ENCODE measurements at places on chromosomes 5 and 9. TPM values are rescaled to one million over a fixed set of nuclear protein-coding genes. Genes with fewer than 3 reads are reported as not detected.
A peak's percentile ranks its signal among the peaks of the same experiment; 100 is the strongest.

Gene ABLIM3
- 0.03 TPM for total RNA-seq

Gene C9orf43
- 0.42 TPM for total RNA-seq

Gene FAT2
- total RNA-seq, result under 0.01 TPM

Gene OR13J1
- not detected for total RNA-seq

Gene TNPO1
- total RNA-seq, result 181 TPM

Gene ORM2
- 2.2 TPM for total RNA-seq

Gene SHB
- total RNA-seq, result 11.6 TPM

Gene GARNL3
- 6.7 TPM for total RNA-seq

Gene C5orf52
- total RNA-seq, result not detected

Gene LPAR1
- total RNA-seq, result 7.2 TPM

- DNase-seq, result no peak
Measured at GRCh38 chr5:68336200-68336599, 120.6 kb downstream of the PIK3R1 start.

DNA sequence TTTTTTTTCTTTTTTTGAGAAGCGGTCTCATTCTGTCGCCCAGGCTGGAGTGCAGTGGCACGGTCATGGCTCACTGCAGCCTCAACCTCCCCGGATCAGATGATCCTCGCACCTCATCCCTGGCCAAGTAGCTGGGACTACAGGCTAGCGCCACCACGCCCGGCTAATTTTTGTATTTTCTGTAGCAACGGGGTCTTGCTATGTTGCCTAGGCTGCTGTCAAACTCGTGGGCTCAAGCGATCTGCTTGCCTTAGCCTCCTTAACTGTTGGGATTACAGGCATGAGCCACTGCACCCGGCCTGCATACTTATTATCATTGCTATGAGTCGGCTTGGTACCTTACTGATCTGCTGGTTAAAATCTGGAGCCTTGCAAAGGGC is 790 bp upstream of the IARS1 start:
- DNase-seq, result no peak

DNA sequence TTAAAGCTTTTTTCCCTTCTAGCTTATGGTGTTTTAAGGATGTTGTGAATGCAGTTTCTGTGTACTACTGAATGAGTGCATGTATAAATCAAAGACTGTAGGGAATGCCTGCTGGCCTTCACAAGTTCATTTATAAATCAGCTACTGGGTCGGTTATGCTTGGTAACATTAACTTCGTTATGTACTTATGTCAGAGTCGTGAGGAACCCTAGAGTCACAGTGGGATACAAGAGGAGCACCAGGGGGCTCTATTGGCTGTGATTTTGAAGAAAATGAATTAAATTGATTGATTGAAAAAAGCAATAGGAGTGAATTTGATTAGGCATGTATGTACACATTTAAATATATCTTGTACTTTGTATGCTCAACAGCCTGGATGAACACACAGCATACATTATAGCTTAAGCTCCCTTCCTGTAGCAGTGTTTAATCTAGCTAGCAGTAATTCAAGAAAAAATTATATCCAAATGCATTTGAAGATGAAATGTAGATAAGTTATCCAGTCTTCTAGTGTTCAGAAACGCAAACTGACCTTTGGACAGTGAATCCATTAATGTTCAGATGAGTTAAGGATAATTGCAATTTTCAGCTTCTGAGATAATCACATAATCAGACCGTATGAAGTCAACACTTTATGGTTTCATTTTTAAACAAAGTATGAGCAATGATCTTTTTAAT is 204.2 kb downstream of the KDM4C start:
- no peak for DNase-seq

DNA sequence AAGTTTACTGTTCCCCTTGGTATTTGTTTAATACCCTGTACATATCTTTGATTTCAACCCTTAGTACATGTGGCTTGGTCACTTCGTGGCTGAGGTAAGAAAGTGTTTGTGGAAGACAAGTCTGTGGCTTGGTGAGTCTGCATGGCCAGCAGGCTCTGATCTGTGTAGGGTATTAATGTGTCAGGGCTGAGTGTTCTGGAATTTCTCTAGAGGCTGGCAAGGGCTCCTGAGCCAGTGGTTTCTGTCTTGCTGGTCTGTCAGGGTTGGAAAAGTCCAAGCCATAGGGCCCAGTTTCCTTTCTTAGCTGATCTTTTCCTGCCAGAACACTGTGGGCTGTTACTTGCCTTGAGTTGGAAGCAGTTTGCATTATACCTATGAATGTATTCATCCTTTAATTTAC is 48.0 kb upstream of the FBXL7 start:
- no peak for DNase-seq

DNA sequence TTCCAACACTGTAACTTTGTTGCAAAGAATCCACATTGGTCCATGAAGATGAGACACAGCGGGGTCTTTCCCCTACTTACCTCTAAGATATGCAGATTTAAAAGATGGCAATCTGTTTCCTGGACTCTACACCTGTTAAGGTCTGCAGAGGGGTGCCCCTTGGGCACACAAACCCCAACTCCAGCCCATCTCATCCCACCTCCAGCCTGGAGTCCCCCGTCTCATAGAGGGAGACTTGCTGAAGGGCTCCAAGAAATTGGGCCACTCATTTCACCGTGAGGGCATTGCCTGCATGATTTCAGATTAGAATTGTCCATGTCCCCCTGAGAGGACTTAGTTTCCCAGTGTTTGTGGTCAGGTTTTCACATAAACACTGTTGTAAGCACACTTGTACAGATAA is 365.7 kb downstream of the IRX2 start:
- no peak for DNase-seq

DNA sequence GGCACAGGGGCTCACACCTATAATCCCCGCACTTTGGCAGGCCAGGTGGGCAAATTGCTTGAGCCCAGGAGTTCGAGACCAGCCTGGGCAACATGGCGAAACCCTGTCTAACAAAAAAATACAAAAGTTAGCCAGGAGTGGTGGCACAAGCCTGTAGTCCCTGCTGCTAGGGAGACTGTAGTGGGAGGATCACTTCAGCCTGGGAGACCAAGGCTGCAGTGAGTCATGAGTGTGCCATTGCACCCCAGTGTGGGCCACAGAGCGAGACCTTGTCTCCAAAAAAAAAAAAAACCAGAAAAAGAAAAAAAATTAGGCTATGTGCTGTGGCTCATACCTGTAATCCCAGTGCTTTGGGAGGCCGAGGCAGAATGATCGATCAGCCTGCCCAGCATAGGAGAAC is 58.5 kb upstream of the EIF4EBP3 start:
- DNase-seq, result no peak

DNA sequence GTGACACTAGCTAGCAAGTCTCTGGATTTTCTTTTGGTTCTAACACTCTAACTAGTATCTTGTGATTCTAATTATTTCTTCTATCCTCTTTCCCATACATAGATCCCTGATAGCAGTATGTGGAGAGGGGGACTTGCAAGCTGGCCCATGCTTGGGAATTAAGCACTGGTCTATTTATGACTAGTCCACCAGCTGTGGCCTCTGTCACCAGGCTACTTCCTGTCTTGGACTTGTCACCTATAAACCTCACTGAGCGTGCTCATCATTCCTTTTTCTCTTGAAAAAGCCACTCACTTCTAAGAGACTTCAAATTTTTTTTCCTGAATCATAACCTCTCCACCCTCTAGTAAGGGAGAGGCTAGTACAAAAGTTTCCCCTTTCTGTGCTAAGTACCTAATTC is 32.3 kb upstream of the MAMDC2 start:
- DNase-seq, result no peak

GRCh38 chr5:136750224-136750862 is 385.0 kb upstream of the TRPC7 start:
- no peak for DNase-seq

DNA sequence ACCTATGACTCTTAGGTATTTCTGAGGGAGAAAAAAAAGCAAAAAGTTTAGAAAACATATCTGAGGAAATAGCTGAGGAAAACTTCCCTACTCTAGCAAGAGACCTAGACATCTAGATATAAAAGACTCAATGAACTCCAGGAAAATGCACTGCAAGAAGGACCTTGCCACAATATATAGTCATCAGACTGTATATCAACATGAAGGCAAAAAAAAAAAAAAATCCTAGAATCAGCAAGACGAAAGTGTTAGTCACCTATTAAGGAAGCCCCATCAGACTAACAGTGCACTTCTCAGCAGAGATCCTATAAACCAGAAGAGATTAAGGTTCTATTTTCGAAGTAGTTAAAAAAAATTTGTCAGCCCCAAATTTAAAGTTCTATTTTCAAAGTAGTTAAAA is 166.2 kb downstream of the TMEM38B start:
- DNase-seq, result no peak

GRCh38 chr5:142134331-142135010 is 25.9 kb downstream of the NDFIP1 start:
- no peak for DNase-seq

GRCh38 chr5:126799780-126800179 is 22.8 kb downstream of the LMNB1 start:
- DNase-seq, result no peak

GRCh38 chr9:93864840-93865239 is 90.3 kb downstream of the BARX1 start:
- peak; percentile 30 for DNase-seq

Measured in H7 (cell line).